ENCODE measurements at places on chromosomes 6 and 20. TPM values are rescaled to one million over a fixed set of nuclear protein-coding genes. Genes with fewer than 3 reads are reported as not detected.

DNA sequence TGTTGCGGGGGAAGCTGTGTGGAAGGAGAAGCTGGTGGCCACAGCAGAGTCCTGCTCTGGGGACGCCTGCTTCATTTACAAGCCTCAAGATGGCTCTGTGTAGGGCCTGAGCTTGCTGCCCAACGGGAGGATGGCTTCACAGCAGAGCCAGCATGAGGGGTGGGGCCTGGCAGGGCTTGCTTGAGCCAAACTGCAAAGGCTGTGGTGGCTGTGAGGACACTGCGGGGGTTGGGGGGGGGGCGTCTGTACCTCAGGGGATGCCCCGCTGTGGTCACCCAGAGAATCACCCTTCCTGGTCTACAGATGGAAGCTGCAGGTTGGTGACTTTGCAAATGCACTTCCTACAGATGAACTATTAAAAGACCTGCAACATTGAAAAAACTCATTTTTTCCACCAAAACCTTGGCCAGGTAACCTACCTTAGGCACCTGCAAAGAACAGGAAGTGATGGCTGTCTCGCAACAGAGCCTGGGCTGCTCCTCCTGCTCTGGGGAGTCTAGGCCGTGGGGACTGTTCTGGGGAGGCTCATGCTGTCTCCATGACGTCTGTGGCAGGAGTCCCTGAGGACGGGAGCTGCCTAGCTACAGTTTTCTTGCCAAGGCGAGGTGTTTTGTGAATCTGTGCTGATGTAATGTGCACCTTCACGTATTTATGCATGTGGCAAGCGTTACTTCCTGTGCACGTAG, 7.3 kb downstream of the NPBWR2 start:
- DNase-seq, result no peak

- DNase-seq, result peak; percentile 85
These were observed 116.0 kb downstream of the GPR63 start for GRCh38 chr6:96721227-96721626.

DNA sequence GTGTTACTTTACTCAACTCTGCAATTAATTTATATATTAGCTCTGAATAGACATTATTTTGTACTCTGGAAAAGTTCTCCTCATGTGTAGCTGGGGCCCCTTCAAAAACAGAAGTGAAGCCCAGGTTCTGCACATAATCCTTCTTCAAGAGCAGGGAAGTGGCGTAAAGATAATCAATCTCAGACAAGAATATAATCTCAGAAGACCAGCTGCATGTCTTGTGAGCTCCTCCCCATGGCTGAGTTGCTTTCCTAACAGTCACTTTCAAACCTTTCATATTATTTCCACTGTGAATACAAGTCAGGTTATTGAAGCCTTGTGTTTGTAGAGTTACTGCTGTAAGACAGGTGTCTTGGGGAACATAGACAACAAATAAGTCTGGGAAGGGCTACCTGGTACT, 691.9 kb downstream of the RFPL4B start:
- no peak for DNase-seq

DNA sequence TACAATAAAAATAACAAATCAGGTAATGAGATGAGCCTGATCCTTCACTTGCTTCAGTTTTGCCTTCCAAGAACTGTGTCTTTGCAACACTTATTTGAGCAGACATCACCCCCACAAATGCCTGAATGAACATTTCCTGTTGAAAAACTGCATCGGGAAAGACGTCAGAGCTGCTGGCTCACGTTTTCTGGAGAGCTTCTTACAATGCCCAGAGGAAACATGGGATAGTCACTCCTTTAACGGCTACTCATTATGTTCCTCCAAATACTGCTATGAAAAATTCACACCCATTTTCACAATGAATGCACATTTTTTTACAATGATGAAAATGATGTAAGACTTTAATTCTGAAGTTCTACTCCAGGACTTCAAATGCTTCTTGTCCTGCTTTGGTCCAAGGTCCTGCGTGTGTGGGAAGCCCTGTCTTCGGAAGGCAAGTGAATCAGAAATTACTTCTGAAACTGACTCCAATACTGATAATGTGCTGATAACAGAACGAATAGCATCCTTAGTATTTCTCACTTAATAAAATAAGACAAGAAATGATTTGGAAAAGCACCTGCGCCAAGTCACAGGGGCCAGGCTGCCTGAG, 238.0 kb downstream of the ANKRD60 start:
- DNase-seq, result no peak

DNA sequence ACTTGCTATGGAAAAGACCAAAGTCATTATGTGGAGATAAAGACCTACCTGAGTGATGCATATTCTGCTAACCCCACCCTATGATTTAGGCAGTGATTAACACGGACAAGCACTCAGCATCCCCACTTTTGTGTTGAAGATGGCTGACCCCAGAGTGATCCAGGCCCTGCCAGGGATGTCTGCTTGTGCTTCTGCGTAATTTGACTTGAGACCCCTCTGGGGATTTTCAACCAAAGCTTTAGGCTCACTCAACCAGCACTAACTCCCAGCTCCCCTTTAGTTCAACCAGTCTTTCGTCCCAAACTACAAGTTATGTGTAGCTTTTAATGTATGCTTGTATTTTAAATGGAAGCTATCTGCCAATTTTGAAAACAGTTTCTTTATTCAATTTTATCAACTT, 538.0 kb upstream of the ID4 start:
- no peak for DNase-seq

DNA sequence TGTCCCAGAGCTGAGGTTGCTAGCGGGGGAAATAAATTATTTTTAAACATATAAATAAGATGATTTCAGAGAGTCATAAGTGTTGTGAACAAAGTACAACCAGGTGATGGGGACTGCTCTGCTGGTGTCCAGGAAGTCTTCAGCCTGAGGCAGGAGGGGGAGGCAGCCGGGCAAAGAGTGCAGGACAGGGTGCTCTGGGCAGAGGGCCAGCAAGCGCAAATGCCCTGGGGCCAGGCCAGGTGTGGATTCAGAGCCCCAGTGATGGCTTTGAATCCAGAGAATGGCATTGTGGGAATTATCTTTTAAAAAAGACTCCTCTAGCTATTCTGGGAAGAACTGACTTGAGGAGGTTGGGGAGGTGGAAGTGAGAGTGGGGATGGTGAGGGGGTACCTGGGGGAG, 1.6 kb downstream of the CLPSL1 start:
- DNase-seq, result no peak

GRCh38 chr6:1364791-1365190, 24.6 kb upstream of the FOXF2 start:
- no peak for DNase-seq

GRCh38 chr6:133251688-133252087, 10.5 kb downstream of the EYA4 start:
- DNase-seq, result no peak

- no peak for DNase-seq
These were observed 41.4 kb upstream of the PKIB start for GRCh38 chr6:122568797-122569221.

DNA sequence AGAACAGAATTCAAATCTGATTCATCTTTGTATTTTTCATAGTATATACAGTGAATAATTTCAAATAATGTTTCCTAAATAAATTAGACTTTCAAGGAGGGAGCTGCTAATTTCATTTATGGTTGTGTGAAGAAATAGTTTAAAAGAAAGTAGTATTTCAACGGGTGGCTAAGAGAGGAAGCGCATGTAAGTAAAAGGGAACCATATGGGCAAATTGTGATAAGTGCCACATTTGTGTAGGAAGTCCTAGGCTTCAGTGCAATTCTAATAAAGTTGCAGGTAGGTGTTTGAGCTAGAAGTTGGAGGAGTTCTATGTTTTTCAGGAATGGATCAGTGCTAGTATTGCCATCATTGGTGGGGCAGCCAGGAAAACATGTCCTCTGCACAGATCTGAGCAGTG, 178.8 kb upstream of the PRDM1 start:
- no peak for DNase-seq

GRCh38 chr6:157759028-157759427, 64.0 kb upstream of the SNX9 start:
- DNase-seq, result no peak

DNA sequence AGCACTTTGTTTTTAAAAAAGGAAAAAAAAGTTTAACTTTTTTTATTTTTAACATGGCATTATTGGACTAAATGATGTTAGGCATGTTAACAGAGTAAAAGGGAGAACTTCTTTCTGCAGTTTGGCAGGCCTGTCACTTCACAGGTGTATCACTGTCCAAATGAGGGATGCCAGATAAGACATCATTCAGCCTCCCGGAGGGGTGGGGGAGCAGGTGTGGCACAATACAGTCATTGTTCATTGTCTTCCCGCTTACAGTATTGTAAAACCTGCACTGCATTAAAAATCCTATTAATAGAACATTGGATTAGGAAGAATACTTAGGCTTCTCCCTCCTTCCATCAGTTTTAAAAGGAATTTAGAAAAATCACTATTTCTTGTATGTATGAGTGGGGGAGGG, 80.7 kb downstream of the CARMIL1 start:
- no peak for DNase-seq

- DNase-seq, result no peak
These were observed 9.7 kb upstream of the QKI start for GRCh38 chr6:163404825-163405265.

- no peak for DNase-seq
These were observed 242.3 kb upstream of the PREP start for GRCh38 chr6:105645156-105645555.

Gene KIAA0408
- total RNA-seq, result 2.9 TPM

Gene SCGN
- total RNA-seq, result not detected

Gene ELOVL2
- 21.1 TPM for total RNA-seq

Gene SLC17A1
- not detected for total RNA-seq

Gene SRMS
- not detected for total RNA-seq

Gene CALHM4
- total RNA-seq, result not detected

Gene PLTP
- 15.6 TPM for total RNA-seq

Gene PAK1IP1
- total RNA-seq, result 25.5 TPM

Gene OLIG3
- not detected for total RNA-seq

Gene FBXO9
- total RNA-seq, result 27.4 TPM

Gene LY6G5C
- 1.6 TPM for total RNA-seq

All from SJCRH30 (cell line).